ENCODE measurements at places on chromosomes 13 and 19.
A peak's percentile ranks its signal among the peaks of the same experiment; 100 is the strongest.

GRCh38 chr13:91295712-91296410 is 51.6 kb upstream of the MIR17HG start:
- DNase-seq = no peak

GRCh38 chr19:31890230-31890629 is 455.2 kb upstream of the ZNF507 start:
- no peak for DNase-seq

- no peak for DNase-seq
Measured at GRCh38 chr13:90232291-90232690, 1115.2 kb upstream of the MIR17HG start.

DNA sequence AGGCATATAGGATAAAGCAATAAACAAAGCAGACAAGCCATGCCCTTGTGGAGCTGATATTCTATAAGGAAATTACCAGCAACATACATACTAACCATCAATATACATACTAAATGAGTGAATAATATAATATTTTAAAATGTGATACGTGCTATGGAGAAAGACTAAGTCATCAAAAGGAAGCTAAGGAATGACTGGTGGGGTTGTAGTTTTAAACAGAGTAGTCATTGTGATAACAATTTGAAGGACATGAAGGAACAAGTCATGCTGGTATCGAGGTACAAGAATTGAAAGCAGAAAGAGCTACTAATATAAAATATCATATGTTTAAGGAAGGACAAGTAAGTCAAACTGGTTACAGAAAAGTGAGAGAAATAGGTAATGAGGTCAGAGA is 894.9 kb upstream of the PCDH9 start:
- no peak for DNase-seq

GRCh38 chr13:85772367-85772766 is 26.9 kb downstream of the SLITRK6 start:
- no peak for DNase-seq

DNA sequence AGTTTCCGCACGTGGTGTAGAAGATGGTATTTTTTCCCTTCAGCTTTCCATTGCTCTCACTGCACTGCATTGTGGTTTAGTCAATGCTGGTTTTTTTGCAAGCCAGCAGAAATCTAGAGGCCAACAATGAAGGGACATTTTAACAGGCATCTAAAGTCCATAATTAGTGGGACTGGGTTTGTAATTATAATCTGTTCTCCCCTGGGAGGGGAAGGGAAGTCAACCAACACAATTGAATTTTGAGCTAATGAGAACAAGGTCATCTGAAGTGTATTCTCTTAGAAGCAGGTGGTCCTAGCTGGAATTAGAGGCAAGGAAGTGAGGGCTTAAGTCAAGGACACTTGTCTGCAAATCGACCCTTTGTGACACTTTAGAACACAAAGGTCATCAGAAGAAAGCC is 156.4 kb downstream of the MYO16 start:
- no peak for DNase-seq

DNA sequence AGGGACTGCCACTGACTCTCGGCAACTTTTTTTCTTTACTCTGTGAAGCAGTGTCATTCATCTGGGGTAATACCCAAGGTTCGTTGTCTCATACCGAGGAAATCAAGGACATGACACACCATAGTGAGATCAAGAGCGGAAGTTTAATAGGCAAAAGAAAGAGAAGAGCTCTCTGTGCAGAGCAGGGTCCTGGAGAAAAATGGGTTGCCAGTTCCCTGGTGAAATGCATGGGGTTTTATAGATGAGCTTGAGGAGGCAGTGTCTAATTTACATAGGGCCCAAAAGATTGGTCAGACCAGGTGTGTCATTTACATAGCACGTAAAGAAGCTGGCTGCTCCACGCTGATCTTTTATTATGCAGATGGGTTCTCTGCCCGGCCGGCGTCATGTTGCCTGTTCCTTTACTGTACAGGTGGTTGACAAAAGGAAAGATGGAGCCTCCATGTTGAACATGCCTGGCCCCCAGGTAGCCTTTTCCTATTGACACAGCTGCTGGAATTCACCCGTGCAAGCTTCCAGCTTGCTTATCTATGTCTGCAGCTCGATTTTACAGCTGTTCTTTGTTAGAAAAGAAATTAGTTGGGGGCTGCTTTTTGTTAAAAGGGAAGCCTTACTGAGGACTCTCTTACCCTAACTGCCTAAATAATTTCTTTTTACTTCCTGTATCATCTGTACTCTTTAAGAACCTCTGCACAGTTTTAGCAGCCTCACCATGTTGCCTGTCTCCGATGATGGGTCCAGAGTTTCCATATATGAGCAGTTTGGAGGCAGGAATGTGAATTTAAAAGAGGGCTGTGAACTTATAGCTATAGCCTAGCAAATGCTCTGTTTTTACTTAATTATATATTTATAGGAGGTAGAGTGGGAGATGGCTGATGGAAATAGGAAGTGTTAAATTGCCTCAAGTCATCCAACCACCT is 98.0 kb upstream of the DIAPH3 start:
- no peak for DNase-seq

DNA sequence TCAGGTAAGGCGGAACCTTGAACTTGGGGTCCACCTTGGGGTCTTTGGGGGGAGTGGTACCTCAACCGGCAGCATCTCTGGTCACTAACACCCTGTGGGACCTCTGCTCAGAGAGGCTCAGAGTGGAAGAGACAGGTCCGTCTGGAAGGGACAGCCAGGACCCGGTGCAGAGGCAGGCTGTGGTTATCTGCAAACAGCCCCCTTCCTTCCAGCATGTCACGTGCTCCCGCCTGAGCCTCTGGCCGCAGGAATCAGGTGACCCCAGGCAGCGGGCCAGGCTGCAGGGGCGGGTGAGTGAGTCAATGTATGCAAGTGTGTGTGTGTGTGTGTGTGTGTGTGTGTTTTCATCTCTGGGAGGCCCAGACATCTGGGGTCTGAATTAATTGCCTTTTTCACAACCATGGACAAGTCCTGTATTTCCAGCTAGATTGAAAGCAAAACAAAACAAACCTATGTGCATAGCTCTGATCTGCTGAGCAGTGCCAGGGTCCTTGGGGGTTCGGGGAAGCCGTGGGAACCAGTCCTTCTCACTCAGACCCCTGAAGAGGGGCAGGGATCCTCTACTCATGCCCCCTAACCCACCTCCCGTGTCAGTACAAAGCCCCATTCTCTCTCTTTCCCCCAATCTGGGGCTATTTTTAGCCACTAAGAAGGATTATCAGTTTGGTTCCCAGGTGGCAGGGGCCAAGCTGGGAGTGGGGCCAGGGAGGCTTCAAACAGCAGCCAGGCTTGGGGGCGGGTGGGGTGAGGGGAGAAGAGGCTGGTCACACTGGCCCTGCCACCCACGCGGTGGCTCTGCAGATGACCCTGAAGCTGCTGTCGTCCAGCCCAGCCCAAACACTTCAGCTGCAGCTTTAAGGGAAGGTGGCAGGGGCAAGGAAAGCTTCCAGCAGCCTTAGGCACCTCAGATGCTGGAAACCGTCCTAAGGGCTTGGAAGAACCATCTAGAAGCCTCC is 31.4 kb downstream of the CERS4 start:
- peak; percentile 90 for DNase-seq

DNA sequence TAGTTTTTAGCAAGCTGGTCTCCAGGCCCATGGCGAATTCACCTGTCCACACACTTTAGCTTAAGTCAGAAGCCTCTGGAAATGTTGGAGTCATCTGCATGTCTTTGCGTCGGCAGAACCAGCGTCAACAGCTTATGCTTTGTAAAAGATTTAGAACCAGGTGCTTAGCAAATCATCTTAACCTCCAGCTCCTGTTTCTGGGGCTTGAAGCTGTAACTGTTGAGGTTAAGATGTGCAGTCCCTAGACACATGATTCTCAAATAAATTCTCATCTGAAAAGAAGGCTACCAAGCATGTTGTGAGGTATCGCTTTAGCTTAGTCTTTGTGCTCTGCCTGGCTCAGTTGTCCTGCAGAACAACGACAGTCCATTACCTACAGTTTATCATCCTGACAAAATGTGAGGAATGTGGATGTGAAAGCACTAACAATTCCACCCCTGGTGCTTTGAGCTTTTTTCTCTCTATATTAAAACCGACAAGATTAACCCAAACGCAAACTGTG is 4.4 kb downstream of the EFNB2 start:
- no peak for DNase-seq

GRCh38 chr13:60331249-60332012 is 65.6 kb upstream of the TDRD3 start:
- no peak for DNase-seq

DNA sequence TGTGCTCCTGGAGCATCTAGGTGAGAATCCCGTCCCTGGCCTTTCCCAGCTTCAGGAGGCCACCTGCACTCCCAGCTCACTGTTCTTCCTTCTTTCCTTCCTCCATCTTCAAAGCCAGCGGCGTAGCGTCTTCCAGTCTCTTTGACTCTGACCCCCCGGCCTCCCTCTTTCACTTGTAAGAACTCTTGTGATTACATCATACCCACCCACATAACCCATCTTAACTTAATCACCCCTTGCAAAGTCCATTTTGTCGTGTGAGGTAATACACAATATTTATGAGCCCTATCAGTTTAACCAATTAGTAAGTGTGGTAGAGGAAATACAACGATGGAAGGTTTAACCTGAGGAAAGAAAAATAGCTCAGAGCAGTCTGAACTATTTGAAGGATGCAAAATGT is 4.6 kb upstream of the CDC16 start:
- DNase-seq = no peak

DNA sequence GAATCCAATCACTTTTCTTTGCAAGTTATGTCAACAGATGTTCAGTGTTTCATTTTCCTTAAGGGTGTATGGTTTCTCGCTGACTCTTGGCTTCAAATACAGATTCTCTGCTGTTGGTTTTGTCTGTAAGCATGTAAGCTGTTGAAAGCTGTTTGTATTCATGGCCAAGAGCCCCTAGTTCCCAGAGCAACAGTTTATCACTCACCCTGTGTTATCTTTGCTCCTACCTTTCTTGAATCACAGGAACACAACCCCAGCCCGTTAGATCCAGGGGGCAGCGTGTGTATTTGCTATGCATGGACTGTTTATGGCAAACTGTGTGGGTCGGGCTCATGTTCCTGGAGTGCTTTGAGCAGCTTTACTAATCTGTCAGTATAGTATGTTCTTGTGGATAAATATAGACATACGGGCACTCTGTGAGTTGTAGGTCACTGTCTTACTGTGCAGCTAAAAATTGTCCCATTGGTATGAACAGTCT is 28.9 kb downstream of the FRY start:
- DNase-seq = no peak

GRCh38 chr19:39796000-39796498 is 17.4 kb downstream of the LEUTX start:
- no peak for DNase-seq

- no peak for DNase-seq
Measured at GRCh38 chr13:110509971-110510786, 51.3 kb downstream of the RAB20 start.

GRCh38 chr19:8001995-8002849 is 3.2 kb downstream of the ELAVL1 start:
- DNase-seq = peak; percentile 83

- DNase-seq = no peak
Measured at GRCh38 chr19:7820588-7820987, 9.4 kb upstream of the EVI5L start.

GRCh38 chr19:43777163-43777695 is 3.5 kb downstream of the KCNN4 start:
- no peak for DNase-seq

- DNase-seq = no peak
Measured at GRCh38 chr13:91660076-91660415, 261.6 kb downstream of the GPC5 start.

DNA sequence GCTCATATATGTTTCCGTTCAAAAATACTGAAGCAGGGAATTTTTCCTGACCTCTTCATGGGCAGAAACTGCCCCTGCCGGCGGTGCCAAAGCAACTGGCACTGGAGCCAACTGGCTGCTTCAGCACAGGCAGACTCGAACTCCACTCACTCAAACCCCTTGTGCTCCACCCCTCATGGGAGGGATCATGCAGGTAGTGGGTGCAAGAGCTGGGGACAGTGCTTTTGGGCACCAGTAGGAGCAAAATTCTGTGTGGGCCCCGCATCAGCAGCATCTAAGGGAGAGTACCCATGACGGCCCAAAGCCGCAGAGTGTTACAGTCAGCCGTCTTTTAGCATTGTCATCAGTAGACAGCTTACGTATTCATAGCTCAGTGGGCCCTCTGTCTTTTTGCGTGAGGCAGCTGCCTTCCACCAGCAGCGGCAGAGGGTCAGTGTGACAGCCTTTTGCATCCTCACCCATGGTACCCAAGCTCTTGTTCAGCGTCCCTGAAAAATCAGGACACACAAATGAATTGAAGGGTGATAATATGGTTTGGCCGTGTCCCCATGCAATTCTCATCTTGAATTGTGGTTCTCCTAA is 393.8 kb downstream of the SLITRK6 start:
- DNase-seq = no peak

GRCh38 chr19:3061182-3062161 is 823 bp downstream of the TLE5 start:
- DNase-seq = peak; percentile 73

DNA sequence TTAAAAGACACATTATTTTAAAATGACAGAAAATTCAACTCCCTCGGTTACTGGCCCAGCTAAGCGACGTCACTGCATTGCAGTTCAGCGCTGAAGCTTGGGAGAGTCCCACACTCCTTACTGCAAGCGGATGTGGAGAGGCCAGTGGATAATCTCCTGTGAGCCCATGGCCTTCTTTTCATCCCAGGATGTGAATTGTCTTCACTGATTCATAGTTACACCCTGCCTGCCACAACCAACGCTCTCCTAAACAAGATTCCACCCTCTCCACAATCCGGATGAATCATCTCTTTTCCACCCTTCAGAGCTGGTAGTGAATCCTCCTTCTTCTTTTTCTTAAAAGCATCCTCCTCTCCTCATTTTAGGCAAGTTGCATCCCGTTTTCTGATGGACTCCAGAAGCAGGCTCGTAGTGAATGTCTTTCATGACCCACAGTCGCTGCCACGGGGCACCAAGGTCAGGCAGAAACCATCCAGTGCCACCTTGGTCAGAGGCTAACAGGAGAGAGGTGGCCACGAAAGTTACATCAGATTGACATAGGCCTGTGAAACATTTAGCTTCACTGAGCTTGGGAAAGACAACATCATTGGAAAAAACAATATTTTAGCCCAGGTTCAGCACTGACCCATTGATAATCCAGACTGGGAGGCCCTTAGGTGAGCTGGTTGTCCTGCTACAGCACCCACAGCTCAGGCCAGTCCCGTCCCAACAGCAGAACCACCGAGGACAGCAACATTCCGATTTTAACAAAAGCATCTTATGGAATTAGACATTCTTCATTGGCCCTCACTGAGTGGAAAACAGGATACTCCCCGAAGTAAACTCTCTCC is 2.0 kb downstream of the GJB2 start:
- DNase-seq = no peak
